Activated T-cell treated with anti-CD3 and anti-CD28 coated beads for 4 hours (primary cell): ENCODE measurements at places on chromosomes 7 and 10.
A peak's percentile ranks its signal among the peaks of the same experiment; 100 is the strongest.

GRCh38 chr10:119243488-119243887, 36.1 kb downstream of the GRK5 start:
- no peak for DNase-seq

DNA sequence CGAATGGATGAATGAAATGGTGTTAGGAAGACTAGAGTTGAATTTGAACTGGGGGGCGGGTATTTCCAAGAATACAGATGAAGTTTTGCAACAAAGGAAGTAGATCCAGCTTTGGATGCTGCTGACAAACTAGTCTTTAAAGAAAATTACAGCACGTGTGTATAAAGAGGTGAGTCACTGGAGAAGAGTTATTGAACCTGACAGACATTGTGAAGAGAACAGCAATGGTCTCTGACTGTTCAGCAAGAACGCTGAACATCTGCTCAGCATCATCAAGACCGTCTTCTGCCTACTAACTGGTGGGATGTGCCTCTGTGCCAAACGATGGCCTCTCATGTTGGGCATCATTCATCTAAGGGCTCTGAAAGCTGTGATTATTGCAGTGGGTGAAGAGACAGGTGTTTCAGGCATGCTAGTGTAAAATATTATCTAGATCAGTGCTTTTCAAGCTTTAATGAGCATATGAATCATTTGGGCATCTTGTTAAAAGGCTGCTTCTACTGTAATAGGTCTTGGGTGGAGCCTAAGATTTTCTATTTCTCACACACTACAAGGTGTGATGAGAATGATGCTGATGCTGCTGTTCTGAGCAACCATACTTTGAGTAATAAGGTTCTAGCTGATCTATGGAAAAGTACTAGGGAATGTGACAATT, 291.3 kb downstream of the PTEN start:
- DNase-seq: no peak

DNA sequence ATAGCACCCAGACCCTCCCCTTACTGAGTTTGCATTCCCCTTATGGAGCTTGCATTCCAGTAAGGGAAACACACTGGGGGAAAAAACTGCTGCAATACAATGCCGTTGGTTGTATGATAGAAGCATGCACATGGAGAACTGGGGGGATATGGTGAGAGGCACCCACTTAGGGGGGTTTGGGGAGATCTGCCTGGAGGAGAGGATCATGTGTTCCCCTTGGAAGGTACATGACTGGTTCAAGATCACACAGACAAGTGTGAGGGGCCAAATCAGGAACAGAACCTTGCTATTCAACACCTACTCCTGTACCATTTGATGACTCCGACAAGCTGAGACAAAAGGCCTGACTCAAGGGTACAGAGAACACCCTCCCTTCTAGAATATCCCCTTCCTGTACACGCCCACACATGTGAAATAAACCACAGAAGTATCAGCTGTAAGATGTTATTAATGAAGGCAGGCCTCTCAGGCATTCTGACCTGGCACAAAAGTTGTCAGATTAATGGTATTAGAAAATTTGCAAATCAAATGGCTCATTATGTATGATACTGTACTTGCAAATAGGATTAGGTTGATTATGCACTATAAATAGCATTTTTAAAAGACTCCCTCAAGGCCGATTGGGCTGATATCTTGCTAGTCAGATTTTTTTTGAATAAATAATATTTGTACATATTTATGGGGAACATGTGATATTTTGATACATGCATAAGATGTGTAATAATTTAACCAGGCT, 122.2 kb downstream of the NPY start:
- DNase-seq: peak; percentile 1

GRCh38 chr10:113569576-113569975, 16.7 kb downstream of the HABP2 start:
- no peak for DNase-seq

- no peak for DNase-seq
Measured at GRCh38 chr7:77330169-77330882, 85.8 kb downstream of the GSAP start.

GRCh38 chr7:55593515-55594318, 21.4 kb upstream of the VOPP1 start:
- peak; percentile 65 for DNase-seq
